ENCODE measurements at places on chromosomes 3 and 15. TPM values are rescaled to one million over a fixed set of nuclear protein-coding genes. Genes with fewer than 3 reads are reported as not detected.

- DNase-seq = no peak
These were observed 84.6 kb downstream of the DGKG start for GRCh38 chr3:186277268-186277909.

DNA sequence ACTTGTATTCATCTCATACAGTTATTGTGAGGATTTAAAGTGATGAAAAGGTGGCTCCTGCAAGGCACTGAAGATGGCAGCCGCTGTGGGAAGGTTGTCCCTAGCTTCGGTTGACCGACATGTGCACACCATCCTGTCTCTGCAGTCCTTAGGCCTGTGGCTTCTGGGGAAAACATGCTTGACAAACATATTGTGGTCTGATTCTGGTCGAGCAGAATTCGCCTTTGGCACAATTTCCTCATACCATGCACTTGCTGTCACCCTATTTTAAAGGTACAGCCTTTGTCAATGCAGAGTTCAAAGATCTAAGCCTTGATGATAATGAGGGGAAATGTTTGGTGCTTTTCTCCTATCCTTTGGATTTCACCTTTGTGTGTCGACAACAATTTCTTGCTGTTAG lies 50.9 kb downstream of the PRICKLE2 start:
- no peak for DNase-seq

Gene AAGAB
- 20.7 TPM for total RNA-seq

Gene KLHDC8B
- total RNA-seq = 64.9 TPM

Gene PLS1
- total RNA-seq = 1.2 TPM

Gene RBP2
- not detected for total RNA-seq

All from right cardiac atrium (tissue), 5 donors.